ENCODE measurements at places on chromosomes 12 and 14.
A peak's percentile ranks its signal among the peaks of the same experiment; 100 is the strongest.

DNA sequence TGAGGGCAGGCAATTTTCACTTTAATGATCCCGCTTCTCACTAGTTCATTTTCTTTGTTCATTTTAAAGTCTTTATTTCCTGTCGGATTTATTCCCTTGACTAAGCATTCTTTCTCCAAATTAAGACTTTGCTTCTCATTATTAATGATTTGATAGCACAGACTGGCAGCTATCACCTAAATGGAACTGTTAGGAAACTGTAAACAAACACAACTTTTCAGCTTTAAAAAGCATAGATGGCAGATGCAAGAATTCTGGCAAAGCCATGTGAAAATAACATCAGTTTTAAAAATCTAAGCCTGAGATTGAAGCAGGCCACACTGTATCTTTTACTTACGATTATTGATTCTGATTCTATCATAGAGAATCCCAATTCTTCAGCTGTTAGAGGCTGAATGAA lies 111.4 kb downstream of the GARIN6 start:
- DNase-seq = no peak

DNA sequence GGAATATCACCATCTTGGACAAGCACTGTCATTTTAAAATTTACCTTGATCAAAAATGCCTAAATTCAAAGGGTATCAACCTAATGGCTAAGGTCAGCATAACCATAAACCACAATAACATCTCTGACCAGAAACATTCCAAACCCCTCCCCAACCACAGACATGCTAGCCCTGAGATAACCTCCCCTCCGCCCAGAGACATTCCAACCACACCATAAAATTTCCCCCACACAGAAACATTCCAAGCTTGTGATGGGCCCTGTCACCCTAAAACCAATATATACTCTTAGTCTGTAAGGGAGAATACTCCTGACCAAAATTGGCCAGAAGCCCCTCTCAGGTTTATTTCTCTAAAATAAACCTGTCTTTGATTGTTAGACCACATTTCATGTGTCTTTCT lies 17.7 kb downstream of the EPYC start:
- no peak for DNase-seq

DNA sequence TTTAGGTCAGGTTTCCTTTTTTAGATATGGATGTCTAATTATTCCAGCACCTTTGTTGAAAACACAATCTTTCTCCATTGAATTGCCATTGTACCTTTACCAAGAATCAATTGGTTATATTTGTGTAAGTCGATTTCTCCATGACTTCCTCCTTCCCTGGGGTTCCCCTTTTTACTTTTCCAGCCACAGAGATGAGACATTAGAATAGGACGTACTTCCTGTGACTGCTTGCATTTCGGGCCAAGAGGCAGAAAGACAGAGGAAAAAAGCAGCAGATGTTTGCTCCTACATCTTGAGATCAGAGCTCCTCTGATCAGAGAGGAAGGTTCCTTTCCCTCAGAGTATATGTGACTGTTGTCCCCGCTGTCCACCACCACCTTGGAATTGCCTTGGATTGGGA lies 453.7 kb upstream of the RGS6 start:
- no peak for DNase-seq

GRCh38 chr14:90483571-90483974 lies 86.7 kb downstream of the CALM1 start:
- DNase-seq = no peak

DNA sequence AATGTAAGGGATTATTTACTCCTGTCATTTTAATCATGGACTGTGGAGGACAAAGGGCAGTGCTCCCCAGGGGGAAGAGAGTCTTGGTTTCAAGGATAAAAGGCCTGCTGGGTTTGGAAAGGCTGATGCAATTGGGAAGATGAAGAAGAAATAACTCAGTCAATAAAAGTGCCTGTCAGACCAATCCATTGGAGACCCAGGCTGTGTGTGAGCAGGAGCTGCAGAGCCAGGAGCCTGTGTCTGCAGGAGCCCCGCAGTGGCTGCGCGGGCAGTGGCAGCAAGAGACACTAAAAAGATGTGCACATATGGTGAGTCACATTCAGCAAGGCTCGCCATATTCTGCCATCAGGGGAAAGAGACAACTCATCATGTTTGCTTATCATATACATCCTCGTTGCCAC lies 90.4 kb downstream of the CRACR2A start:
- peak; percentile 49 for DNase-seq

- no peak for DNase-seq
Measured at GRCh38 chr14:70489579-70490200, 37.7 kb downstream of the ADAM21 start.

DNA sequence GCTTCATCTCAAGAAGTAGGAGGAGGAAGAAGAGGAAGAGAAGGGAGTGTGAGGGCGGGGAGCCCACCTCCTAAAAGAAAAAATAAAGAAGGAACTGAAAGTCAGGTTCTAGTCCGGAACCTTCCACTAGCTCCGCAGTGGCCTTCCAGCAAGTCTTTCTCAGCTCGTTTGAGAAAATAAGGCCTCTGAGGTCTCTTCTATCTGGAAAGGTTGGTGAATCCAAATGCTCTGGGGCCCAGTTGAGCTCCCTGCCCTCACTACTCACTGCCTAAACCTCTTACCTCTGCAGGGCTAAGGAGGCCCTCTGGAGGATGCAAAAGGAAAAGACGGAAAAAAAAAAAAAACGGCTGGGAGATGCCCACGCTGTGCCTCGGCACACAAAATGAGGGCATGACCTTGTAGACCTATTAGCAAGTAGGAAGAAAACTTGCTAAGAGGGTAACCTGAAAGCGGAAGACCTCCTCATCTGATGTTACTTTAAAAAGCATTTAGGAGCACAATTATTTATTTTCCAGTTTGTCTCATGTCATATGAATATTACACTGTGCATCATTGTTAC lies 35.9 kb downstream of the FBLN5 start:
- DNase-seq = peak; percentile 35

DNA sequence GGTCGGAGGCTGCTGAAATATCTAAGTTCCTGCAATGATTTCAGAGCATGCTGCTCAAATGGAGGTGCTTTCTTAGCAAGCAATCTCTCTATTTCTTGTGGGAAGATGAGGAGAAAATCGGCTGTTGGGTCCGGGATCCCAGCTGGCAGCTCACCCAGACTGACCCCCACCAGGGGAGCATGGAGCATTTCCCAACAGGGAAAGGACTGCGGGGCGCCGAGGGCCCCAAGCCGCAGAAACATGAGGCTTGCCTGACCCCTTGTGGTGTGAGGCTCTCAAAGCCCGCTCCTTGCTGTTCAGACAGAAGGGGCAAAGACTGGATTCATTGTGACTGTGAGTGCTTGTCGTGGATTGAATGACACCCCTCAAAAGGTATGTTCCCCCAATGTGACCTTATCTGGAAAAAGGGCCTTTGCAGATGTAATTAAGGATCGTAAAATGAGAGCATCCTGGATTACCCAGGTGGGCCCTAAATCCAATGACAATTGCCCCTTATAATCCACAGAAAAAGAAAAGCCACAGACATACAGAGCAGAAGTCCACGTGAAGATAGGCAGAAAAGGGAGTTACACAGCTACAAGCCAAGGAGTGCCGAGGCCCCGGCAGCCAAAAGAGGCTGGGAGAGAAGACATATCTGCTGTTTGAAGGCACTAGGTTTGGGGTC lies 116.3 kb upstream of the VASH1 start:
- peak; percentile 82 for DNase-seq

DNA sequence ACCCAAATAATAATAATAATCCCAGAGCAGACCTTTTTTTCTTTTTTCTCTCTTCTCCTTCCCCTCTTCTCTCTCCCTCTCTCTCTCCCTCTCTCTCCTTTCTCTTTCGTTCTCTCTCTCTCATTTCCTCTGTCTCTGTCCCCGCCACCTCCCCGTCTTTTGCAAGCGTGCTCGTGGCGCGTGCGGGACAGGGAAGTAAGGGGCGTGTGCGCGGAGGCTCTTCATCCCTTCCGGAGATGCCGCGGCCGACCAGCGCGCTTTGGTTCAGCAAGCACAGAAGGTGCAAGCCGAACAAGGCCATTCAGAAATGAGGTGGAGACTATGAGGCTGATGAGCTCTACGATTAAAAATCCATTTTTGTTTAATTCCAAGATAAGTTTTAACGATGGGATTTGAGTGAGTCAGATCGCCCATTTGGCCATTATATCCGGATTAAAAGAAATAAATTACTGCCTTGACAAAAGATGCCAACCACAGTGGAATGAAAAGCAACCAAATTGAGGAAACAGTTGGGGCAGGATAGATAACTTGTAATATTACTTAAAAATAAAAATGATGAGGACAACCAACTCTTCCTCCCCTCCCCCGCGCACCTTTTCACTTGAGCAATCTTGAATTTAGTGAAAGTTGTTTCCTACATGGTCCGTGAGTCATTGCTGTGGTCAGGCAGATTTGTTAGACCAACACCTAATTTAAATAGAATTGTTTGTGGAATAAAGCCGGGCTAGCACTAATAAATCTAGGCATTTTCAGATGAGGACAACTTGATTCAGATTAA lies 1.2 kb upstream of the AMIGO2 start:
- DNase-seq = no peak

DNA sequence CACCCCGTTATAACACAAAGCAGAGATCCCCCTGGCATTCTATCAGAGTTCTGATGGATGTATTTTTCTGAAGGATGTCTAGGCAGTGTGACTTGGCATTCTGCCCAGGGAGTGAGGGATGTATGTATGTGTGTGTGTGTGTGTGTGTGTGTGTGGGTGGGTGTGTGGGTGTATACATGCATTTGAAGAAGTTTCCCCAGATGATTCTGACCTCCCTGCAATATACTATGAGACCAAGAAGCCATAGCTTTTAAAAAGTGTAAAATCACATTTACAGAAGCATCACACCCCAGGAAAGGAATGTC lies 59.7 kb upstream of the NAP1L1 start:
- DNase-seq = peak; percentile 32

GRCh38 chr12:110266980-110267620 lies 13.9 kb upstream of the ATP2A2 start:
- peak; percentile 67 for DNase-seq

DNA sequence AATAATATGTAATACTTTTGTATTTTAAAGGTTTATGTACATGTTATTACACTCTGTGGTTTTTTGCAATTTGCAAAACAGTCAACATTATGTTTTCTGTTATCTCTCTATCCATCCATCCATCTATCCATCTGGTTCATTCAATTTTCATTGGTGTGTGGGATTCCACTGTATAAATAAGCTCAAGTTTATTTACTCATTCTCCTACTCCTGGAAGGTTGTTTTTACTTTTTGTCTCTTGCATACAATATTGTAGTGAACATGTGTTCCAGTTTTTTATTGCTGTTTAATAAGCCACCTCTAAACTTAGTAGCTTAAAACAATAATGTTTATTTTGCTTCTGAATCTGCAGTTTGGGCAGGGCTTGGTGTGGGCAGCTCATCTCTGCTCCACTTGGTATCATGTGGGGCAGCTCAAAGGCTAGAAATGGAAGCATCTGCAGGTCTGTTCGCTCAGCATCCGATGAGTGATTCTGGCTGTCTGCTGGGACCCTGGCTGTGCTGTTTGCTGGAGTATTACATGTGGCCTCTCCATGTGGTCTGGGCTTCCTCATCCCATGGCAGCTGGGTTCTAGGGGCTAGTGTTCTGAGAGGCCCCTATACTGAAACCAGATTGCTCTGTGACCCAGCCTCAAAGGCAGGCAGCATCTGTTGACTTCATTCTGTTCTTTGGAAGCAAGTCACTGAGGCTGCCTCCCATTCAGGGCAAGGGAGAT lies 98.8 kb downstream of the SLC25A47 start:
- DNase-seq = no peak

GRCh38 chr12:114834621-114835020 lies 150.6 kb upstream of the TBX3 start:
- DNase-seq = no peak

DNA sequence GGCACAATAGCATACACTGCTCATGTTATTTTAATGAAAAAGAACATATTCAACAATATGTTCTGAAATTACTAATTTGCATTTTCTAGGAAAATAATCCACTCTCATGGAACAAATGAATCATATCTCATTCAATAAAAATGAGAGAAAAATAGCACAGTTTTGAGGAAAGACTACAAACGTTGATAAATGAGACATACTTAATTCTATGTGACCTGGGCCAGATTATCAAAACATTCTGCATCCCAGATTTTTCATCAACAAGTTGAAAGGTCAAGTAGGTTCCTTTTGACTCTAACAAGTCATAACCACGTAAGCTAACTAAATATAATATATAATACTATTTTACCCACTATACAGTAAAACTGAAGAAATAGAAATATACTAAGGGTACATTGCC lies 296.7 kb downstream of the CEP128 start:
- DNase-seq = no peak

GRCh38 chr14:68476212-68477109 lies 316.4 kb downstream of the ZFP36L1 start:
- peak; percentile 58 for DNase-seq

GRCh38 chr14:105290621-105291346 lies 10.0 kb downstream of the BRF1 start:
- peak; percentile 20 for DNase-seq

DNA sequence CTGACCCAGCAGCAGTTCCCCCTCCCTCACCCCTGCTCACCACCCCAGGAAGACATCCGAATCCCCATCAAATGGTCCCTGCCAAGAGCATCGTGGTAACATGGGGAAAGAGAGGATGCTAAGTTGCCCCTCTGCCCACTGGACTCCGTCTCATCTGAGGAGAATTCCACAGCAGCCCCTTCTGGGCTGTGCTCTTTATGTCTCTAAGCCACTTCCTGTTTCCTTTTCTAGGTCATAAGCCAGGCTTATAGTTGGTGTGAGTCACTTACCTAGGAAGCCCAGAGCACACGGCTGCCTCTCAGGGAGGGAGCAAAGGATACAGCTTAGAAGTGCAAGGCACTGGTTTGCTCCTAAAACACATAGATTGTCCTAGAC lies 76.0 kb downstream of the VCPKMT start:
- no peak for DNase-seq

DNA sequence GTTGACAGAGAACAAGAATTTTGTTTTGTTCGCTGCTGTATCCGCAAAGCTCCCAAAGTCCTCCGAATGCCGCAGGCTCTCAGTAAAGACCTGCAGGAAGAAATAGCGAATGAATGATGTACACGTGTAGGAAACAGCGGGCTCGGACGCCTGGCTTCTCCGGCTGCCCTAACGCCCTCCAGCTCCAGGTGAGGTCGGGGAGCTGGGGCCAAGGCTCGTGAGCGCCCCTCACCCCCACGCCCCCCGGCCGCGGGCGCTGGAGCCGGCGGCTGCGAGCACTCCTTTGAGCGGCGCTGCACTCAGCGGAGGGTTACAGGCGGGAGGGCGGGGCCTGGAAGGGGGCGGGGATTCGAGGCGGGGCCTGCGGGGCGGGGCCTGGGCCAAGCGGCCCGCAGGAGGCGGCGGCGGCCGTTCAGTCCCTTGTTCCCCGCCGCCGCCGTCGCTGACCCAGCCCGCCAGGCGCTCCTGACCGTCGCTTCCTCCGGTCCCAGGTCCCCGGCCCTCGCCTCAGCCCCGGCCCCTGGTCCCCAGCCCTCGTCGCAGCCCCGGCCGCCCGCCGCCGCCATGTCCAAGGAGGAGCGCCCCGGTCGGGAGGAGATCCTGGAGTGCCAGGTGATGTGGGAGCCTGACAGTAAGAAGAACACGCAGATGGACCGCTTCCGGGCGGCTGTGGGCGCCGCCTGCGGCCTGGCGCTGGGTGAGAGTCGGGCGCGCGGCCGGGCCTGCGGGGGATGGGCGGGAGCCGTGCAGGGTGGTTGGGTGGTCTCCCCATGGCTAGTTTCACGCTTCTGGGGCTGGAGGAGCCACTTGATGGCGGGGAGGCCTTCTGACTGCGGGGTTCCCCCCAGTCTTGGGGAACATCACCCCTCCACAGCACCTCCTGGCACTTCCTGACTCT lies at the start of gene AACS:
TSS of gene AACS (plus strand) at position 415 of the 898 bp plus-strand sequence. CDS start at position 565, 150 bp downstream.
- peak; percentile 88 for DNase-seq
